NCI-H1092 (cell line): ENCODE measurements at places on chromosomes 5 and 9.

DNA sequence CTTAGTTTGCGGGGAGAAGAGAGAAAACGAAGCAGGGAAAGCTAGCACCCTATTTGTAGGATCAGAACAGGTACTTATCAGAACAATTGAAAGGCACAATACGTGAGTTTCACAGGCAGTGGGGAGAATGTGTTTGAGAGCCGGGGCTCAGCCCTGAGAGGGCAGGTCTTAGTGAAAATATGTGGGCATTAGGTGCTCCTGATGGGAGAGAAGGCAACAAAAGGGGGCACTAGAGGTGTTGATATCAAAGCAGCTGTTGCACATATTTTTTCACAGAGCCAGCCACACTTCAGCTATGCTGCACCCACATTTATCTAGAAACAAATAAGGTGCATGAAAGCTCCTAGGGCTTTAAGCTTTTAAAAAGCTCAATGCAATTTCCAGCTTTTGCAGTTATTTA lies 99.7 kb upstream of the MAN2A1 start:
- no peak for DNase-seq

- DNase-seq: no peak
Observed at GRCh38 chr5:167969998-167970397, 321.4 kb upstream of the WWC1 start.

DNA sequence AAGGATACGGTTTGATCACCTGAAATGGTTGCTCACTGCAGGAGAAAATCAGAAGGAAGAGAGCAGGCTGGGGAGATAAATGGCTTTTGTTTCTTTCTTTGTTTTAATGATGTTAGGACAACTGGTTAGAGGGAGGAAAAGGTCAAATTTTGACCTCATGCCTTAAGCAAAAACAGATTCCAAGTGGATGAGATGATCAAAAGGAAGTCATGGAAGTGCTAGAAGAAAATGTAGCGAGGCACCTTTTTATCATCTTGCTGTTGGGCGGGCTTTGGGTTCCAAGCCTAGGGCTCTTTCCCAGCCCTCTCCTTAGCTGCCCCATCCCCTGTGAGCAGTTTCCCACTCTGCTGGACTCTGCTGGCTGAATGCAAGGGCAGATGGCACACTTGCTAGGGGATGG lies 127.9 kb downstream of the ADAMTS2 start:
- DNase-seq: no peak

GRCh38 chr9:133768859-133769510 lies 30.8 kb upstream of the SARDH start:
- DNase-seq: no peak

- no peak for DNase-seq
Observed at GRCh38 chr9:116437411-116438370, 249.4 kb upstream of the TRIM32 start.
